ENCODE measurements at places on chromosomes 7 and 10. TPM values are rescaled to one million over a fixed set of nuclear protein-coding genes. Genes with fewer than 3 reads are reported as not detected.
A peak's percentile ranks its signal among the peaks of the same experiment; 100 is the strongest.

ANKRD61 gene
- 0.30 TPM for polyA plus RNA-seq

DNA sequence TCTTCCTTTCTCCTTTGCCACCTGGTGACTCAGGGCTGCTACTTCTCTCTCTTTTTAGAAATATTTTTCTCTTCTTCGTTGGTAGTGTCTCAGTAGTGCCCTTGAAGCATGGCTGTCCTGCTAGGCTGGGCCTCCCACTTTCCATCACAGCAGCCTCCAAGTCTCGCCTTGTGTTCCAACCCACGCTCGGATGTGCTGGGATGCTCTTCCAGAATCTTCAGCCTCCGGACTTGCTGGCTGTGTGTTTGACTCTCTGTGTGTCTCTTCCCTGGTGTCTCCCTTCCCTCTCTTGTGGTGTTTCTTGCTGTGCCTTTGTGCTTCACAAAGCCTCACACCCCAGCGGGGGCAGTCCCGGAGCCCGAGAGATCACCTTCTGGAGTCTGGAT is 100.5 kb downstream of the INPP5A start:
- DNase-seq = no peak

ZNF273 gene
- 4.5 TPM for polyA plus RNA-seq

OR2A42 gene
- polyA plus RNA-seq = 0.09 TPM

DNA sequence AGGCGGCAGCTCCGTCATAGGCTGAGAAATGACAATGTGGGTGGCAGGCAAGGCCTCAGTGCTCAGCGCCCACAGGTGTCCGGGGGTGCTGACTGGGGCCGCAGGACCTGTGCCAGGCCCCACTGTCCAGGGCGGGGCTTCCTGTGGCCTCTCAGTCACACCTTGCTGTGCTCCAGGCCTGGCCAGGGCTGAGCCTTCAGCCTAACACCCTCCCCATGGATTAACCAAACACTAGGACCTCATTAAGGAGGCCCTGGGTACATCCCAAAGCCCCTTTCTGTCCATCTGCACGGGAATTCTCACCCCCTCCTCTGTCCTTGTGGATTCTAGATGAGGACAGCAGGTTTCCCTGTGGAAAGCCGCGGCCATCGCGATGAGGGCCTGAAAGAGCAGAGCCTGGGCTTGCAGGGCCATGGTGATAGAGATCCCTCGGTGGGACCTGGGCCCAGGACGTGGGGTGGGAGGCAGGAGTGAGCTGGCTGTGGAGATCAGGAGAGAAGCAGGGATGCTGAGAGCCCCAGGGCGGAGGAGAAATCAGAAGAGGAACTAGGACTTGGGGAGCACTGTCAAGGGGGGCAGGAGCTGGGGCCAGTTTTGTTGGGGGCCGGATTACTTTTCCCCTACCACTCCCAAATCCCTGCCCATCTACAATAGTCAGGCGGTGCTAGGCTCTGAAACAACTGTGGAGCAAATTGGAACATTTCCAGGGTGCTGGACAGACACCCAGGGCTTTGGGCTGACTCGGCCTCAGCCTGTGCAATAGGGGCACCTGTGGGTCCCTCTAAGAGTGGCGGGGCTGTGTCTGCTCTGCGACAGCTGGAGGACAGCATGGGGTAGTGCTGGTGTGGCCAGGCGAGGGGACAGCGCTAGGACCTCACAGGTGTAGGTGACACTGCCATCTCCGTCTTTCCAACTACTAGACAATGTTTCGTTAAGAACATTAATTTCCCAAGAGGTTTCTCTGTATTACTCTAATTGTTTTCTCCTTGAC is 23.3 kb upstream of the MNX1 start:
- DNase-seq = no peak

DNA sequence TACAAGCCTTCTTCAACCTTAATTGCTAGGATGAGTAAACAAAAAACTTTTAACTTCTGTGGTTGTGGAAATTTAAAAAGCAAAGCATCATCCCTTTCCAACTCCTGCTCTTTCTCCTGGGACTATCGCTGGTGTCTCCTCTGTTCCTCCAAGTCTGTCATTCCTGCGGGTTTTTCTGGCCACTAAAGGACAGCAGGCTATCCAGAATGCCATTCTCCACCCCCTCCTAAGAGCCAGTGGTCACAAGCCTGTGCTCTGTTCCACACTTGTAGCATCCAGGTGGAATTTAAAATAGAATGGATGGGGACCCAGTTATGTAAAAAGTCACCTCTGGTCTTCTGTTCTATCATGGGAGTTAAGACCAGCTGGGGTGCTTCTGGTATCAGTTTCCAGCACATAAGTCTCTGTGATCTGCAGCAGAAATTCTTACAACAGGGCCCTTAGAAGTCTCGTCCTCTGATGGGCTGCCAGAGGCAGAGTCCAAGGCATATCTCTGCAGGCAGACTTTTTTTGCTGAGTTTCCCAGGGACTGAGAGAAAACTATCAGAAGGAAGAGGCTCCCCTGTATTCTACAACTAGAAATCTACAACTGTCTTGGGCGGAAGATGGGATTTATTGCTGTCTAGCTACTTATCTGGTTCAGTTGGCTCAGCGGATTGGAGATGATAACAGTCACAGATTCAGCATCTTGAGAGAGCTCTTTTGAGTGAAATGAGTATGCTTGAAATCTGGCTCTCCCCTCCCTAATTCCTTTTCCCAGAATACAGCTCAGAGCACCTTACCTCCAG is 5.1 kb upstream of the WNT16 start:
- DNase-seq = no peak

CCDC172 gene
- not detected for polyA plus RNA-seq

GRCh38 chr7:124022551-124022950 is 10.3 kb downstream of the TMEM229A start:
- no peak for DNase-seq

DNA sequence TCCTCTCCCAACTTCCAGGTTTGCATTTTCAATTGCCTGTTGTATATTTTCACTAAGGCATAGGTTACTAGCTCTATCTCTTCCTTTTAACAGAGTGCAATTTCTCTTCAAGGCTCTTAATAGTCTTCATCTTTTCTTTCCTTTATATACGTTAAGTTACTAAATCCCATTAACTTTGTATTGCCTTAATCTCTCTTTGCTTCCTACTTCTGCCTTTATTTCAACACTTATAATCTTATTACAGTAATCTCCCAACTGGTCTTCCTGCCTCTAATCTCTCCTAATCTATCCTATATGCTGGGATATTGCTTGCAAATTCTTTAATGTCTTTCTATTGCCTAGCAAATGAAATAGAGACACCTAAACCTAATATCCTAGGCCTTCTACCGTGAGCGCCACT is 26.1 kb downstream of the ST7 start:
- DNase-seq = no peak

DNA sequence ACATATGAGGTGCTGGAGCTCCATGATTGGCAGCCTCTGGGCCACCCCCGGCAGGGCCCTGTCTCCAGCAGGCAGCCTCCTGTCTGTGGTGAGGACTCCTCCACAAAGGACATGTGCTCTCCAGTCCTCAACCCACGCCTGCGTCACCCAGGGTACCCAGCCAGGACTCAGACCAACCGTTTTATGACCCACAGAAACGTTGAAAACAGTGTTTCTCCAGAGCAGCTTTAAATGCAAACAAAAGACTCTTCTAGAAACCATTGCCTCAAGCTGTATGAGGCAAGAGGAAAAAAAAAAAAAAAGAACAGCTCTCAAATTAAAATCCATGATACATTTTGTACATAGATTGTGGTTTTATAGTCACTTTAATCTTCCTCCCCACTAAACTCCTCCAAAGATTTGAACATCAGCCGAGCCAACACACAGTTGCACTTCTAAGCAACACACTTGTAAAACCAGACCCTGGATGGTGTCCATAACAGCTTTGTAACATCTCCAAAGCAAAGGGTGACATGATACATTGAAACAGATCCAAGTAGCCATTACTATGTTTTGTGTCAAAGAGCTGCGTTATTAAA is 175.0 kb upstream of the LYZL2 start:
- DNase-seq = no peak

- DNase-seq = peak; percentile 65
These were observed 157.2 kb upstream of the ZNF92 start for GRCh38 chr7:65216469-65216868.

TBXAS1 gene
- 0.75 TPM for polyA plus RNA-seq

All from naive thymus-derived CD8-positive, alpha-beta T cell (primary cell).